ENCODE measurements at places on chromosomes 2 and 18. TPM values are rescaled to one million over a fixed set of nuclear protein-coding genes. Genes with fewer than 3 reads are reported as not detected.

Gene BAZ2B
- 97.7 TPM for total RNA-seq

Gene MZT2A
- 74.3 TPM for total RNA-seq

Gene FIGN
- 17.5 TPM for total RNA-seq

Gene LCT
- total RNA-seq: not detected

Gene HK2
- 0.82 TPM for total RNA-seq

Gene RNF125
- total RNA-seq: 5.2 TPM

Gene CD302
- total RNA-seq: 26.9 TPM

Gene KCNG2
- not detected for total RNA-seq

Gene PTPRM
- 82.3 TPM for total RNA-seq

Gene NTSR2
- total RNA-seq: not detected

Gene OR6B2
- not detected for total RNA-seq

Gene MYOM1
- total RNA-seq: 32.8 TPM

Gene FAM110C
- 0.93 TPM for total RNA-seq

Gene SKOR2
- not detected for total RNA-seq

Gene CIB4
- not detected for total RNA-seq

Gene TWIST2
- 17.7 TPM for total RNA-seq

Gene DSG3
- 34.1 TPM for total RNA-seq

Gene DNAH7
- 0.62 TPM for total RNA-seq

Gene ZBTB7C
- 10.6 TPM for total RNA-seq

Measured in gastroesophageal sphincter (tissue), 4 donors.